ENCODE measurements at places on chromosomes 12 and 14.

GRCh38 chr12:109625131-109625559, 51.6 kb downstream of the MVK start:
- DNase-seq, result no peak

DNA sequence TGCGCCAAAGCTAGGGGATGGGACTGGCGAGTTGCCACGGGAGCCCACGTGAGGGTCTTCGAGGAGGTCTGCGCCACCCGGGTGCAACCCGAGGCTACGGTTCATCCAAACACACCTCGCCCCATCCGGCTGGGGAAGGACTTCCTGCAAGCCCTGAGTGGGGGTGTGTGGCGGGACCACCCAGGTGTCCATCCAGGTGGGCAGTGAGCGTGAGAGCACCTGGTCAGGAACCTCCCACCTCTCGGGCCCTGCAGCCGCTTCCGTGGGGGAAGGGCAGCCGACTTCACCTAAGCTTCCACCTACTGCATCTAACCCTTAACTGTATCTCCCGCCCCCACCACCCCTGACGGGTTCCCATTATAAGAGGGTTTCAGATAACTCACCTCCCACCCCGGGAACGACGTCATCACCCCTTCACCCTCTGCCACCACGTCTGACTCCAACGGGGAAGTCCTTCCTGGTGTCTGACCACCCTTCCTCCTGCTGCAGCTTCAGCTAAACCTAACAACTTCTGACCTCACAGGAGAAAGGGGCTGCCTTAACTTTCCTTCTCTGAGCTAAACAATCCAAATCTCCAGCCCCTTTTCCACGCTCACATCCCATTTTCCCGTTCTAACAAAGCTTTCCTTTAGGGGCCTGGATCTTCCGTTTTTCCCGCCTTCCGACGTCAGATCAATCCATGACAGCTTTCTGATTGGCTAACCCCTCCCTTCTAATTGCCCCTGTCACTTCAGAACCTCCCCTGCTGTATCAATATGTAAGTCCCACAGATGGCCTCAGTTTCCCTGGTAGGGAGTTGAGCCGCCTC, 27.4 kb upstream of the SMUG1 start:
- peak; percentile 14 for DNase-seq

GRCh38 chr12:51752234-51752889, 96.2 kb downstream of the FIGNL2 start:
- DNase-seq, result no peak

DNA sequence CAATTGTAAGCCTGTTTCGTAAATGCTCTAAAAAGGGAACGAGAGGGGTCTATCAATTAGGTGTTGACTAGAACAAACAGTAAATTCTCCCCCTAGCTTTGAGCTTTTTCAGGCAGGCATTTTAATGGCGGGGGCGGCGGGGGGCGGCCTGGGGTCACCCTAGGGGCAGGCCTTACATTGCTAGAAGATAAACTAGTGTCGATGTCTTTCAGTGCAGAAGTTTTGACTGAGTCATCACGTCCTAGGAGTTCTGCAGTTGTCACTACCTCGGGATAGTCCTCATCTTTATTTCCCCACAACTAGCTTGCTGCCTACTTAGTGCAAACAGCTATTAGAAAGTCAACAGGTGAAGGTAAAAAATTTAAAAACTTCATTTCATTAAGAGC, 1.6 kb downstream of the ATP6V1D start:
- no peak for DNase-seq

DNA sequence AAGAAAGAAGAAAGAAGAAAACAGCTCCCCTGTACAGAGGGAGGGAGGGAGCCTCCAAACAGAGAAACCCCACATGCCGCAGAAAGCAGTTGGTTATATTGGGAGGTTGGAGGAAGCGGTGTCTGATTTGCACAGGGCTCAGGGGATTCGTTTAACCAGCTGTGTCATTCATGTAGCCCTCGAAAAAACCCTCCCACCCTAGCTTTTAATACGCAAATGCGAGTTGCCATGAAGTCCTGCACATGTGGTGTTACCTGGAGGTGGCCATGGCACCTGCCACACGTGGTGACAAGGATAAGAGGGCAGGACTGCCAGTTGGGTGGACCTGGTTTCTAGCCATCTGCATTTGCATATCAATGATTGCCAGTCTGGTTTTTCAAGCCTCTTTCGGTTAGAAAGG, 40.9 kb downstream of the TMEM30B start:
- no peak for DNase-seq

- DNase-seq, result peak; percentile 39
Observed at GRCh38 chr14:35687335-35687939, 121.7 kb downstream of the RALGAPA1 start.

DNA sequence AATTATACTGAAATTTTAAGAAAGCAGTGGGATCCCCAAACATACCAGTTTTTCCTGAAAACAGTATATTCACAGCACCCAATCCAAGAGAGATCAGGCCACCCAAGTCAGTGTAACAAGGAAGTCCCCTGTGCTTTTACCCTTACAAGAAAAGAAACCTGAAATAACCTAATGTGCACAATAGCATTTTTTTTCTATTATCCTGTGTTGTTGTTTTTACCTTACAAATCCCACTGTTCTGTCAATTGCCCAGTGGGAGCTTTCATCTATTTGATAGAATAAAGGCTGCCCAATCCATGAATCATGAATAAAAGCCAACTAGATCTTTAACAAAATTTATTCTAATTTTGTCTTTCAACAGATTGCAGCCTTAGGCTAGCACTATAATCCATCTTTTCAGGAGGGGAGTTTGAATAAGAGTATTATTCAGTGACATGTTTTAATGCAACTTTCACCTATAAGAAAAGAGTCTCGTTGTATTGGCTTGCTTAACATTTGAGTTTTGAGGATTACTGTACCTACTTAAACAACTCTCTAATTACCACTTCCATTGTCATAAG, 457.4 kb downstream of the TRHDE start:
- DNase-seq, result no peak

DNA sequence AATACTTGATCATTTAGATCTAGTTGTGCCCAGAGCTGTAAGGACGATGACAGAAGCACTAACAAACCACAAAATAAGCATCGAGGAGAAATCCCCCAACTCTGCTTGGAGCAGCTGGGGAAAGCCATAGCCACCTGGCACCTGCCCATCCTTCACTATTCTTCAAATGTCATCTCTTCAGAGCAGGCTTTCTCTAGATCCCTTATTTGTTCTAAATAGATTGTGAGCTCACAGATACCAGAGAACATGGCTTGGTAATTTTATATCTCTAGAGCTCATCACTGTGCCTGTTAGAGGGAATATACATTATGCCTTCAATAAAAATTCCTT, 50.9 kb downstream of the GRIP1 start:
- no peak for DNase-seq

DNA sequence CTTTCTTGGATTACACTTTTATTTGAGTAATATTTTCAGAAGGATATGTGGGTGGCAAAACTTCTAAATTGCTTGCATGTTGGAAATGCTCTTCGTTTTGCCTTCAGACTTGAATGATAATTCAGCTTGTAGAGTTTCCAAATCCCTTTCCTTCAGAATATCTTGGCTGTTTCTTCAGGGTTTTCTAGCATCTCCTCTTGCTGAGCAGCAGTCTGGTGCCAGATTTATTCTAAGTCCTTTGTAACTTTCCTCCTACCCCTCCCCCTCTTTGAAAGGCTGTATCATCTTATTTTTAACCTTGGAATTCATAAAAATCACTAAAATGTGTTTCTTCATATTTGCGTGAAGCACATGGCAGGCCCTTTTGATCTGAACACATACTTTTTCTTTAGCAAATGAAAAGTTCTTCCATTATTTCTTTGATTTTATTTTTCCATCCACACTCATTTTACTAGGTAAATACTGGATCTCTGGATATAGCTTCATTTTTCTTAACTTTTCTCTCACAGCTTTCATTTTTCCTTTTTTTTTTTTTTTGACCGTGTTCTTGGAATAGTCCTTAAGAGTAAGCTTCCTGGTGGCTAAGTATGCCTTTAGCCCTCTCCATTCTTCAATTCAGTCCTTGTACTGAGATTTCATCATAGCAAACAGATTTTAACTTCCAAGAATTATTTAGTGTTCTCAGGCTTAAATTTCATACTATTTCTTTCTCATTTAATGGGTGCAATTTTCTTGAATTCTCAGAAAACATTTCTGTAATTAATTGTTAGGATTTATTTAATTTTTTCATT, 102.0 kb downstream of the SLC38A4 start:
- DNase-seq, result no peak

- DNase-seq, result no peak
Observed at GRCh38 chr12:111285200-111285599, 83.7 kb downstream of the PHETA1 start.

- DNase-seq, result no peak
Observed at GRCh38 chr14:75341620-75342019, 63.0 kb downstream of the FOS start.

GRCh38 chr12:105220150-105220928, 15.6 kb downstream of the APPL2 start:
- no peak for DNase-seq

GRCh38 chr14:103724116-103724515, 8.5 kb downstream of the ZFYVE21 start:
- DNase-seq, result no peak

GRCh38 chr14:28468191-28469151, 298.1 kb upstream of the FOXG1 start:
- no peak for DNase-seq

DNA sequence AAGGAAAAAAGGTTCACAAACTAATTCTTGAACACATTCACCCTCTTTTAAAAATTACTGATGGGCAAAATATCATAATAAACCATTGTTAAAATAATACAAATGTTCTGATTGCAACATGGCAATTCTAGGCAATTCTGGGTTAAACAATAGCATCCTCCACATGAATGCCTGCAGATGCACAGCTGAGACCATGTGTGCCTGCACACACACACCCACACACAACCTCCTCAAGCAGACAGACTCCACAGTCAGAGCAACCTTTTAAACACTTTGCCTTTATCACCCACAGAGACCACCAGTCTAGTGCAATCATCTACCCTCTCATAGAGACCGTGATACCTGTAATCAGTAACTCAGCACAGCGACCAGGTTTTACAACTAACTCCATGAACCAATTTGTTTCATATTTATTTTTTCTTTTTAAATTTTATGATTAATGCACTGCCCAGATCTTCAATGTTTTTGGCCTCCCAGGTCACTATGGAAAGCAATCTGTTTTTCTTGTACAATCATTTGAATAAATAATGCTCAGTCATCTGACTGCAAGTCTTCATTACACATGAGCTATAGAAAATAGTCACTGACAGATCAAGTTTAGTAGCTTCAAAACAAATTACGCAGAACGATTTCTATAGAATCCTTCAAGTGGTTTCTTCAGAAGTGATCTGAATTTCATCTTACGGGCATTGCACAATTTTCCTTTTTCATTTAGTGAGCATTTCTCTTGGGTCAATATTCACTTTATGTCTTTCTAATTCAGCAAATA, 105.8 kb downstream of the PRKD1 start:
- DNase-seq, result no peak

DNA sequence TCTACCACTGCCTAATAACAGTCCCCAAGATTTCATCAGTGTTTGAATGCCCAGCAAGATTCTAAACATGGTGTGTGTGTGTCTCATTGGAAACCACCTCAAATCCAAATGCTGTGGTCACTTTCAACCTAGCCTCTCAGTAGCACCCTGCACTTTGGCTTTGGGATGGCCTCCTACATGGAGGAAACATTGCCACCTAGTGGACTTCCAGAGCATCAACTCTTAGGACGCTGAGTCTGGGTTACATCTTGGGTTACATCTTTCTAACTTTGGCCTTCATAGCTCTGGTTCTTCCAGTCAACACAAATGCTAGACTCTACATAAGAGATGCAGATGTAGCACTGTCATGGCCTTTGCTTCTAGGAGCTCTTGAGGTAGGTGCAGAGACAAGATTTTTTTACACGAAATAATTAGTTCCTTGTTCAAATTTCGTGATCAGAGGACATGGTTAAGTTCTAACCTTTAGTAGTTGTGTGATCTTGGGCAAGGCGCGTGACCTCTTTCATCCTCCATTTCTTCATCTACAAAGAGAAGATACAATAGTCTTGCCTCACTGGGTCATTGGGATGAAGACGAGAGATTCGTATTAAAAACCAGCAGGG, 113.5 kb upstream of the VASH1 start:
- peak; percentile 31 for DNase-seq

GRCh38 chr12:124720681-124721500, 142.8 kb downstream of the SCARB1 start:
- no peak for DNase-seq

- peak; percentile 81 for DNase-seq
Observed at GRCh38 chr12:122951979-122952892, 14.0 kb downstream of the ABCB9 start.

GRCh38 chr12:49501895-49502294, 36.9 kb upstream of the KCNH3 start:
- DNase-seq, result no peak

GRCh38 chr12:16150276-16150675, 127.2 kb downstream of the SLC15A5 start:
- no peak for DNase-seq

- peak; percentile 62 for DNase-seq
Observed at GRCh38 chr12:48917857-48918537, 7.3 kb downstream of the FKBP11 start.

GRCh38 chr12:69985656-69986055, 160.6 kb downstream of the MYRFL start:
- no peak for DNase-seq

DNA sequence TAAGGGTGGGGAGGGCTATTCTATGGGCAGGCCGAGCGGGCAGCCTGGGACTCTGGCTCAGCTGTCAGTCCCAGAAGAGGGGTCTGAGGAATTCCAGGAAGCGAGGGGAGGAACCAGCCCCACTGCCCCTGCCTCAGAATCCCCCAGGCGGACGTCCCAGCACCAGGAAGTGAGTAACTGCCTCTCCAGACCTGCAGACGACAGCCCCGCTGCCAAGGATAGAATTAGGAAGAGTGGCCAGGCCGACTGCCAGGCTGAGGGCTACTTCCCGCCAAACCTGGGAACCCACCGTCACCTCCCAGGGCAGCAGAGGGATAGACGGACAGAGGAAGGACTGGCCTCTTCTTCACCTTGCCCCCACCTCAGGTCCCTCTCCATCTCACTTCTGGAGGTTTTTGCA, 6.7 kb upstream of the BDKRB2 start:
- no peak for DNase-seq

- DNase-seq, result no peak
Observed at GRCh38 chr12:1332327-1332726, 262.1 kb downstream of the FBXL14 start.

DNA sequence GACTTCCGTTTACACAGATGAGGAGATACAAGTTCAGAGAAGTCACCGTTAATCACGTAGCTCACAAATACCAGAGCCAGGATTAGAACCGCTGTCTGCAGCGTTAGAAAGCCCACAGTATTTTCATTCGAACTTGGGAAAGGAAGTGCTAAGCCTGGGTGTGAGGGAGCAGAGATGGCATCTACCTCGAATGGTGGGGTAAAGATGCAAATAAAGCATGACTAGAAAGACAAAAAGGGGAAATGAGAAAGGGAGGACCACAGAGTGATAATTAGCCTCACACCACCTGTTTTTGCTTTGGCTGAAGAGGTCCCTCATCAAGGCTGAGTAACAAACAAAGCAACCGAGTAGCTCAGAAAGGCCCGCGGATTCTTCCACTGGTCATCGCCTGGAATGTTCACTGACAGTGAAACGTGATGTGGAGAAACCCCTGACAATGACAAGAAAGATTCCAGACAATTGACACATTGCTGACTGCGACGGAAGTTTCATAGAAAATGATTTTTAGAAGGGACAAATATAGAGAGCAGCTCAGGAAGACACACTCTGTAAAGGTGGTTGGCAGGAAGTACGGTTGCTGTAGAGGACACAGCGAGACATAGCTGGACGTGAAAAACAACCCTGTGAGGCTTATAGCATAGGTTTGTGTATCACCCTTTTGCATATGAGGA, 31.5 kb upstream of the BHLHE41 start:
- no peak for DNase-seq
